Activated CD4-positive, alpha-beta T cell treated with anti-CD3 and anti-CD28 coated beads for 36 hours (primary cell): ENCODE measurements at places on chromosomes 3 and 15. TPM values are rescaled to one million over a fixed set of nuclear protein-coding genes. Genes with fewer than 3 reads are reported as not detected.

GRCh38 chr3:34388830-34389229 lies 590.4 kb downstream of the PDCD6IP start:
- no peak for DNase-seq

DNA sequence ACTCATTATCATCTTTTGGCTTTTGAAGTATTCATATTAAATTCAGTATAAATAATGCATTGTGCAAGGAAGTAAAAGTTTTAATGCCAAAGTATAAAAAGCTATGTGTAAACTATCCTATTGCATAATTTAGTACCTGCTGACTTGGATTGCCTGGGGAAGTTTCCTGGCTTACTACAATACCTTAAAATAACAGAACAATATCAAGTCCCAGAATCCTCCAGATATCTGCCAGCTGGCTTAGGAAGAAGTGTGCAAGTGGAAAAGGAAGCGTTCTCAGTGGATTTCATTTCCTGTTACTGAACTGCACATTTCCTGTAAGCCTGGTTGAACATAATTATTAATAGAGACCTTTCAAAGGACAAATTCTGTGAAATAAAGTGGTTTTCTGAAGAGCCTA lies 236.7 kb downstream of the ADAMTSL3 start:
- no peak for DNase-seq

DNA sequence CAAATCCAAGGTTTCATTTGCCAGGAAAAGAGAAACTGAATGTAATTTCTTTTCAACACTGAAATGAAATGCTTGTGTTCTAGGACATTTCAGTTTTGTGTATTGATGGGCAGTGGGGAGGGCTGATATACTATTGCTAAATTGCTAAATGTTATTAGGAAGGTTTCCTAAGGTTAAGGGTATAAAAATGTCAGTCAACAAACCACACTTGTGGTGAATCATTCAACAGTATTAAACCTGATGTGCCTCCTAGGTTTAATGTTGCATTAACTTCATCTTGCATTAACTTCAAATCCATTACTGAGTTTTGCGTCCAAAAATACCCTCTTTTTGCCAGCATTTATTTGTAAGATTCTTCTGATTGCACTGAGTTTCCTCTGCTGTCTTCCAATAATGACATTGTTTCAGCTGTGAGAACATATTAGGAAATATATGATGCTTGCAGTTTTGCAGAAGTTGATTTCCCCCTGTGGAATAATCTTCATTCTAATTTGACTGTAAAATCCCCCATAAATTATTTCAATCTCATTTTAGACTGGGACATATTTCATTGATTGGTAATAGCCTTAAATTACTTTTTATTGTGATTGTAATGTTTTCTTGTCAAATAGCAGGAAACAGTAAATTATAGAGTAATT lies 758.3 kb downstream of the GBE1 start:
- DNase-seq = no peak

- no peak for DNase-seq
Measured at GRCh38 chr15:77487469-77487842, 66.8 kb downstream of the HMG20A start.

GRCh38 chr3:35968043-35968622 lies 328.8 kb downstream of the ARPP21 start:
- no peak for DNase-seq

- no peak for DNase-seq
Measured at GRCh38 chr3:42823351-42823750, 14.1 kb downstream of the ACKR2 start.

GRCh38 chr15:48596841-48597240 lies 48.7 kb downstream of the FBN1 start:
- DNase-seq = no peak

DNA sequence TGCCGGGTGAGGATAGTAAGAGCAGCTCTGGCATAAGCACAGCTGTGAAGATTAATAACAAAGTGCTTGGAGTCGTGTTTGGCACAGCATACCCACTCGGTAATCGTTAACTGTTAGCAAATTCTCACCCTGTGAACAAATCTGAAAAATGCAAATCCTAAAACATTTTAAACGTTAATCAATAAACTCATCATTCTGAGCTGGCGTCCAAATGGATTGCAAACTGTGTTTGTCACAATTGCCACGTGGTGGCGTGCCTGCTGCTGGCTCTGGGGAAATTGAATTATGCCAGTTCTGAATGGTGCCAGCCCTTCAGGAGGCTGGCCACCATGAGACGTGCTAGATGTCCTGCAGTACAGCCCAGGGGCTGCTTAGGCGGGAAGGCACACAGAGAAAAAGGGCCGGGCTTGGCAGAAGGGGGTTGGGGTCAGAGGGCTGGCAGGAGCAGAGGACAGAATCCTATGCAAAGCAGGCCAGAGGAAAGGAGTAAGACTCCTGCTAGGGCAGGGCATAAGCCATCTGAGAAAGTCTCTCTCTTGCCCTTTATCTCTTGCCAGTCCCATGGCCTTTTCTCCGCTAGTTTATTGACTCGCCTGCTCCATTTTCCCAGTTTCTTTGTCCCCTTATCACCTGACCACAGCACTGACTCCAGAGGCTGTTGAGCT lies 22.1 kb upstream of the POLG start:
- peak; percentile 49 for DNase-seq

DNA sequence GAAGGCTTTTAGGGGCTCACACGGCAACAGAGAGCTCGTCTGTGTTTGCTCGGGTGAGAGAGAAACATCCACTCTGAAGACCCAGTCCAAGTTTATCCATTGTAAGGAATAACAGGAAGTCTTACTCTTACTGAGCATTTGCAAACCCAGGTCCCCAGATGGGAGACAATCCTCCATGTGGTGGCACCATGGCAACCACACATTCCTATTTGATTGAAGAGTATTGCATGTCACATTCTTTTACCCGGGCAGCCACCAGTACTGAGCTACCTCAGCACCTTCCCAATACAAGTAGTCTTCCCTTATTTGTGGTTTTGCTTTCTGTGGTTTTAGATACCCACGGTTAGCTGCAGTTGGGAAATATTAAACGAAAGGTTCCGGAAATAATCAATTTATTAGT lies 302.9 kb upstream of the RASGRP1 start:
- DNase-seq = no peak

DNA sequence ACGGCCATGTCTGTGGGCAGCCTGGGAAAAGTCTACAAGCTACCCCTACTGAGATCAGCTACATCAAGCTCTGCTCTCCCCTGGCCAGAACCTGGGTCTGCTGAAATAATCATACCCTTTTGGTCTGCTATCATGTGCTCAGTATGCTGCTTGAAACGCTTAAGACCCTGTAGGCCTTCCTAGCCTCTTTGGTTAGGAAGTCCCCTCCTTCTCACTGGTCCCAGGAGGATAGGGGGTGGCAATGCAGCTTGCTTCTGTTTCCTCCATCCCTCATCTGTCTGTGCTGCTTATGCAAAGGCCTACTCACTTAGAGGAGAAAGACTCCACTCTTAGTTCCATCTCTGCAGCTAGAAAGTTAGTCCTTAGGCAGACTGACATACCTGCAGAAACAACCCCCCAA lies 118.2 kb upstream of the RASGRP1 start:
- no peak for DNase-seq

- DNase-seq = no peak
Measured at GRCh38 chr3:105362021-105362665, 4.6 kb upstream of the ALCAM start.

DNA sequence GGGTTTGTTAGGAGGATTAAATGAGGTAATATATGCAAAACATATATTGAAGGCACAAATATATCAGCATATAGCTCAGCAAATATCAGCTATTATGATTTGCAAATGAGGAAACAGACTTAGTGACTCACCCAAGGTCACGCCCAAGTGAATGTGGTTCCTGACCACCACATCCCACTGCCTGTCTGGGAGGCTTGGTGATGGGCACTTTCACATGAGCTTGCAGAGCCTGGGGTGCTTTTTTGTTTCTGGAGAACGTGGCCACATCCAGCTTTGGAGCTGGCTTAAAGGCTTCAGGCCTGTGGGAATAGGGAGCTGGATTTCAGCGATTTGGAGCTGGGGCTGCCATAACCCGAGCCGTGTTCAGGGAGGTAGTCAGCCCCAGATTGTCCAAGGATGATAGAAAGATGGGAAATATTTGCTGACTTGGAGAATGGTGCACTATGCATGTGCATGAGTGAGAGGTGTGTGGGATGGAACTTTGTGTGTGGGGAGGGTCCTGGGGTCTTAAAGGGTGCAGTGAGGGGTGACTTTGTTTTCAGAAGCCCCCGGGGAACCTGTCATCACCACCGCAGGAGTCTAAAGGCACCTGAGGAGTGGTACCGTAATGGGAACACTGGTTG lies 12.0 kb upstream of the FGD5 start:
- DNase-seq = peak; percentile 20

DNA sequence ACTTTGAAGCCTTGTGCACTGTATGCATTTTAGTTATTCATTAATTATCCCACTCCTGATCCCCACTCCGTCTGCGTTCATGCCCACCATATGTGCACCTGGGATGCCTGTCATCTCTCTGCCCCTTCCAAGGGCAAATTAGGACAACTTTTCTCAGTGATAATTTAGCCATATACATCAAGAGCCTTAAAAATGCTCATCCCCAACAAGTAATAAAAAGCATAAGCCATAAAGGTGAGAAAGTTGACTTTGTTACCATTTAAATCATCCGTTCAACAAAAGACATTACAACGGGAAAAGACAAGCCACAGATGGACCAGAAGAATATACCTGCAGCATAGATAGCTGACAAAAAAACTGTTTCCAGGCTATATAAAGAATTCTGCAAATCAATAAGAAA lies 131.4 kb upstream of the LINGO1 start:
- no peak for DNase-seq

The SCN11A gene
- 0.07 TPM for total RNA-seq

The ST8SIA2 gene
- not detected for total RNA-seq

The MAN2C1 gene
- 119 TPM for total RNA-seq

The PCOLCE2 gene
- total RNA-seq = 0.39 TPM

The AGBL1 gene
- 0.04 TPM for total RNA-seq

The CAV3 gene
- not detected for total RNA-seq

The RTP1 gene
- not detected for total RNA-seq

The STRA6 gene
- not detected for total RNA-seq

The CKMT1A gene
- 0.27 TPM for total RNA-seq
